ENCODE measurements at places on chromosomes 4 and X. TPM values are rescaled to one million over a fixed set of nuclear protein-coding genes. Genes with fewer than 3 reads are reported as not detected.

PWWP3B gene
- total RNA-seq: not detected

DNA sequence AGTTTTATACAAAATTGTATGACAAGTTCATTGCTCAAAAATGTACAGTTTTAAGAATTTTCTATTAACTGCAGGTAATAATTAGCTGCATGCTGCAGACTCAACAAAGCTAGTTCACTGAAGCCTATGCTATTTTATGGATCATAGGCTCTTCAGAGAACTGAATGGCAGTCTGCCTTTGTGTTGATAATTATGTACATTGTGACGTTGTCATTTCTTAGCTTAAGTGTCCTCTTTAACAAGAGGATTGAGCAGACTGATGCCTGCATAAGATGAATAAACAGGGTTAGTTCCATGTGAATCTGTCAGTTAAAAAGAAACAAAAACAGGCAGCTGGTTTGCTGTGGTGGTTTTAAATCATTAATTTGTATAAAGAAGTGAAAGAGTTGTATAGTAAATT lies 131.0 kb downstream of the TET2 start:
- H3K36me3 ChIP-seq: peaks cover 4% of the 10 kb centered on the region
- no peak overlapping the region for H3K27ac ChIP-seq
- no peaks in the 10 kb centered on the region for H3K4me1 ChIP-seq
- no peaks in the 10 kb centered on the region for H3K27me3 ChIP-seq
- no peak overlapping the region for H3K4me3 ChIP-seq

- no peaks in the 10 kb centered on the region for H3K4me1 ChIP-seq
- no peaks in the 10 kb centered on the region for H3K36me3 ChIP-seq
- no peaks in the 10 kb centered on the region for H3K27me3 ChIP-seq
Observed at GRCh38 chr4:41285202-41285863, 28.6 kb downstream of the UCHL1 start.

- H3K4me1 ChIP-seq: peaks cover 51% of the 10 kb centered on the region
- H3K27me3 ChIP-seq: no peaks in the 10 kb centered on the region
- no peak for DNase-seq
- no peak overlapping the region for H3K27ac ChIP-seq
Observed at GRCh38 chrX:9532349-9532748, 67.5 kb downstream of the TBL1X start.

DNA sequence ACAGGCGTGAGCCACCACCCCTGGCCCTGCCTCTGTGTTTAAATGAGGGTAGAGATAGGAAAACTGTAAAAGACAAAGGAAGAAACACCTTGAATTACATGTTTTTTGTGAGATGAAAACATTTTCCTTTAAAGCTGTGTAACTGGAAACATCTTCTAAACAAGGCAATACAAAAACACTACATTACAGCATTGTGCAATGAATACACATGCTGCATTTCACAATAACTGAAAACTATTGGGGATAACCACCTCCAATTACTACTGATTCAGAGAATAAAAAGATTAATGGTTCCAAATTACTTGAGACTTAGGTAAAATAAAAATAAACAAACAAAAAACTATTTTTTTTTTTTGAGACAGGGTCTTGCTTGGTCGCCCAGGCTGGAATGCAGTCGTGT lies 7.6 kb upstream of the OGT start:
- H3K4me3 ChIP-seq: no peak overlapping the region
- no peaks in the 10 kb centered on the region for H3K4me1 ChIP-seq
- H3K36me3 ChIP-seq: no peaks in the 10 kb centered on the region
- H3K27me3 ChIP-seq: no peaks in the 10 kb centered on the region
